ENCODE measurements at places on chromosomes 7 and 10.

DNA sequence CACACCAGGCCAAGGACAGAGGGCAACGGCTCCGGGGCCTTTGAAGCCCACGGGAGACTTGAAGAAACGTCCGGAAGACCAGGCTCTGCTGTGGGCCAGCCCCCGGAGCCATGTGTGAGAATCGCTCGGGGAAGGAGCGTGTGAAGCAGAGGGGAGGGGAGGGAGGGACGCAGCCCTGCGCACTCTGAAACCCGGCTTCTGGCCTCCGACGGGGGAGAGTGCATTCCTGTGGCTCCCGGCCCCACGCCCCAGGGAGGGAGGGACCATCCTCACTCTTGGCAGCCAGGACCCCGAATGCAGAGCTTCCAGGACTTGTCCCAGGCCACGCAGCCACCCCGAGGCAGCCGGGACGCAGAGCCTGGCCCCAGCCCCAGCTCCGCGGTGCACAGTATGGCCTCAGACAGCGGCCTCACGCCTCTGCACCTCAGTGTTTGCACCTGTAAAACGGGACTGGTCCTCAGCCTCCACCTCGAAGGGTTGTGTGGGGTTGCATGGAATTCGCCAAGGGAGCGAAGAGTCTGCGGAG is 67.4 kb downstream of the PDGFA start:
- DNase-seq: no peak

DNA sequence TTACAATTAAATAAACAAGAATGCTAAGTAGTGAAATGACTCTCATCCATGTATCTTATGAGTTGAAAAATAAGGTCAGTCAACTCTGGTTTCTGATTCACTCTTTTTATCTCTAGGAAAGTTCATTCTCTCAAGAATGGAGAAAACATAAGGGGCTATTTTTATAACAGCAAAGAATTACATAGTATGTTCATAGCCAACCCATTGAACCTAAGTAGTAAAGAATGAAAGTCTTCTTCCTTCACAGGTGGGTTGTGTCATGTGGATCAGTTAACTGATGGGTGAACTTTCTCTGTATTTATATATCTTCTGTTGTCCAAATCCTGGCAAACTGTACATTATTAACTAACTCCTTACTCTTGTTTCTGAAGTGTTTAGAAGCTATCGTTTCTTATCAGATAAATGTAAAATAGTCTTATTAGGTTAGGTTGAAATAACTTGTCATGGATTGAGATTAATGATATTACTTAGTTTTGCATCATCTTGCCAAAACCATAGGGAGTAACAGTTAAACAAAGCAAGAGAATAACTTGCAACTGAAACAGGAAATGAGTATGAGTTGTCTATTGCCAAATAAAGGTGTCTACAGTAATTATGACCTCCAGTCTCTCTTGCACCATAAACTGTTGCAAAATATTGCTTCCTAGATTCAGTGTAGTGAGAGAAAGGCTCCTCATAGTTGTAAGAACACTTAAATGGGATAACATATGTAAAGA is 86.8 kb downstream of the ANKRD7 start:
- DNase-seq: no peak

DNA sequence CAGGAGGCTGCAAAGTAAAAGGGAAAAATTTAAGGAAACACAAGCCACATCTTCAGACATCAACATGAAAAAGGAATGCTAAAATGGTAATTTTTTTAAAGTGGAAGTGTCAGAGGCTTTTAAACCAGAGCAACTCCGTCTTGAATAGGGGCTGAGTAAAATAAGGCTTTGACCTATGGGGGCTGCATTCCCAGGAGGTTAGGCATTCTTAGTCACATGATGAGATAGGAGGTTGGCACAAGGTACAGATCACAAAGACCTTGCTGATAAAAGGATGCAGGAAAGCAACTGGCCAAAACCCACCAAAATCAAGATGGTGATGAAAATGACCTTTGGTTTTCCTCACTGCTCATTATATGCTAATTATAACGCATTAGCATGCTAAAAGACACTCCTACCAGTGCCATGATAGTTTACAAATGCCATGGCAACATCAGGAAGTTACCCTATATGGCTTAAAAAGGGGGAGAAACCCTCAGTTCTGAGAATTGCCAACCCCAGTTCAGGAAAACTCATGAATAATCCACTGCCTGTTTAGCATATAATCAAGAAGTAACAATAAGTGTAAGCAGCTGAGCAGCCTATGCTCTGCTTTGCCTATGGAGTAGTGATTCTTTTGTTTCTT is 128.3 kb downstream of the SKAP2 start:
- DNase-seq: no peak

- DNase-seq: no peak
These were observed 186.2 kb downstream of the BICC1 start for GRCh38 chr10:58698777-58699356.

DNA sequence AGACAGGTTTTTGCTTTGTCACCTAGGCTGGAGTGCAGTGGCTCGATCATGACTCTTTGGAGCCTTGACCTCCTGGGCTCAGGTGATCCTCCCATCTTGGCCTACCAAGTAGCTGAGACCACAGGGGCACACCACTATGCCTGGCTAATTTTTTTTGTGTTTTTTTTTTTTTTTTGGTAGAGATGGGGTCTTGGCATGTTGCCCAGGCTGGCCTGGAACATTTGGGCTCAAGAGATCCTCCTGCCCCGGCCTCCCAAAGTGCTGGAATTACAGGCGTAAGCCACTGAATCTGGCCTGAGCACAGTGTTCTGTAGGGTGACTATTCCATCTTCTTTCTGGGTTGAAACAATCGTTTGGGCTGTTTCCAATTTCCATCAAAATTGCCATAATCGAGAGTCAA is 1.5 kb upstream of the MUC3A start:
- DNase-seq: no peak

DNA sequence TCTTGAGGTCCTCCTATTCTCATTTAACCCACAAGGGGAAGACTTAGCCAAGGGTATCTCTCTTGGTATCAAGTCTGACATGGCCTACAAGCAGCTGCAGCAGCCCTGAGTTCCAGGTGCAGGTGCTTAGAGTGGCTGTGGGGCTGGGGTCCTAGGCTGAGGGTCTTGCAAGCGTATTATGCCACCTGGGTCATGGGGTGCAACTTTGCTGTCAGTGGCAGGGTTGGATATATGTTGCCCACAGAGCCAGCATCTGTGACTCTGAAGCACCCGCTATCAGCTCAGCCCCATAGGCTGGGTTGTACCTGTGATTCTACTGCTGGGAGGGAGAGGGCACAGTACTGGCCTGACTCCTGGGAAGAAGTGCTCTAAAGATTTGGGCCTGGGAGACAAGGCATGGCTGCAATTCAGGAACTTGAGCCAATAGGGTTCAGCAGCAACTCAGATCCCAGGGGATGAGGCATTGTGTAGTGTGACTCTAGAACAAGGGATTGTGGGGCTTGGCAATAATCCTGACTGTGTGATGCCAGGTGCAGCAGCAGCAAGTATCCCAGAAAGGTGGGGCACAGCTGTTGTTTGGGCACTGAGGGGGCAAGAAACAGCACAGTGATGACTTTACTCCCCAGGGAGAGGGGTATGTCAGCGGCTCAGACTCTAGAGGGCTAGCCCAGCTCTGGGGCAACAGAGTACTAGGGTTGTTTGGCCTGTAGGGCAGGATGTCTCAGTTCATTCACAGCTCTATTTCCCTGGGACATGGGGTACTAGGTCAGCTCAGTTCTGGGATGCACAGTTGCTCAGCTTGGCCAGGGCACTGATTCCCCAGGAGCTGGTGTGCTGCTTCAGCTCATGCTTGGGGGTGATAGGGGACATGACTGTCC is 41.4 kb downstream of the NEURL1 start:
- DNase-seq: no peak

- DNase-seq: no peak
These were observed 30.4 kb downstream of the STEAP1B start for GRCh38 chr7:22469371-22470143.

- DNase-seq: no peak
These were observed 41.3 kb downstream of the WNT2 start for GRCh38 chr7:117281562-117281961.

DNA sequence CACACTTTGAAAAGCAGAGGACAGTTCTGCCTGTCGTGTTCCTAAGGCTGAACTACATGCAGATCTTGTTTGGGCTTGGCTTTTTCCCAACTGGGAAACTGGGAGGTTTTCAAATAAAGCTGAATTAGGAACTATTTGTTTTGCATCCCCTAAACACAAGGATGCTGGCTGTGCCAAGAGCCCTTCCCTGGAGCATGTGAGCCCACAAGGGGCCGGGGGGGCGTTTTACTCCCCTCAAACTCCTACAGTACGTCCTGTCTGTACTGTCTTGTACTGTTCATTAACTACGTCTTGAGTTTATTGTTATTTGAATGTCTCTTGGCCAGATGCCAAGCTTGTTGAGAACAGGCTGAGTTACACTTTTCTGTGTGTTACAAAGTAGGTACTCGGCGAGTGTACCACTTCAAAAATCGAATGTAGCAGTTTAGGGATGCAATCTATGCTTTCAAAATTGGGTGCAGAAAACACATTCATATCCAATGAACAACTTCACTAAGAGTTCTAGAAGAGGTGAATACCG is 94.9 kb downstream of the GFRA1 start:
- no peak for DNase-seq

DNA sequence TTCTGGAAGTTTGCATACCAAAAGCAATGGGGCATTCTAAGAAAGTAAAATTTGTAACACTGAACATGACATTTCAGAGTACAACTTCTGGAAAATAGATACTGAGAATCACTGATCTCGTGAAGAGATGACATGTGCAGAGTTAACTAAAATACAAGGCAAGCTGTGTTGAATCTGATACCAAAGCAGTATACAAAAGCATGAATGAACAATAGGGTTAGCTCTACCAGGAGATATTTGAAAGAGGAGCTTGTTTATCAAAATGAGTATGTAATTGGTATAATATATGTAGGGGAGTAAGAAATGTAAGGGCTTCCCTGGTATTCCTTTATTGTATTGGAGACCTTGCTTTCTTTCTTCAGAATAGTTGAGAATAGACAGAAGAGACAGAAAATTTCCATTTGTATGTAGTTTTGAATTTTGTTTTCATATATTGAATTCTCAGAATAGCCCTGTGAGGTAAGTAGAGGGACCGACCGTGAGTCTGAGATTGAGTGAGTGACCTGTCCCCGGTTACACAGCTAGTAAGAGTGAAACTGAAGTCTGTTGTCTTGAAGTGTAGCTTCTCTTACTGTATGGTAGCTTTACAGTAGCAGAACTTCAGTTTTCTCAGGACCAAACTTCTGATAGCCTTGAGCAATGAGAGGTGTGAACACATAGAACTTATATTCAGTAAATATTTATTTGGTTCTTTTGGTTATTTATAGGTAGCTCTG is 5.0 kb downstream of the HBP1 start:
- DNase-seq: no peak

GRCh38 chr10:110365356-110366143 is 60.8 kb upstream of the SMNDC1 start:
- DNase-seq: no peak

GRCh38 chr7:158406364-158406763 is 181.3 kb downstream of the PTPRN2 start:
- DNase-seq: no peak

DNA sequence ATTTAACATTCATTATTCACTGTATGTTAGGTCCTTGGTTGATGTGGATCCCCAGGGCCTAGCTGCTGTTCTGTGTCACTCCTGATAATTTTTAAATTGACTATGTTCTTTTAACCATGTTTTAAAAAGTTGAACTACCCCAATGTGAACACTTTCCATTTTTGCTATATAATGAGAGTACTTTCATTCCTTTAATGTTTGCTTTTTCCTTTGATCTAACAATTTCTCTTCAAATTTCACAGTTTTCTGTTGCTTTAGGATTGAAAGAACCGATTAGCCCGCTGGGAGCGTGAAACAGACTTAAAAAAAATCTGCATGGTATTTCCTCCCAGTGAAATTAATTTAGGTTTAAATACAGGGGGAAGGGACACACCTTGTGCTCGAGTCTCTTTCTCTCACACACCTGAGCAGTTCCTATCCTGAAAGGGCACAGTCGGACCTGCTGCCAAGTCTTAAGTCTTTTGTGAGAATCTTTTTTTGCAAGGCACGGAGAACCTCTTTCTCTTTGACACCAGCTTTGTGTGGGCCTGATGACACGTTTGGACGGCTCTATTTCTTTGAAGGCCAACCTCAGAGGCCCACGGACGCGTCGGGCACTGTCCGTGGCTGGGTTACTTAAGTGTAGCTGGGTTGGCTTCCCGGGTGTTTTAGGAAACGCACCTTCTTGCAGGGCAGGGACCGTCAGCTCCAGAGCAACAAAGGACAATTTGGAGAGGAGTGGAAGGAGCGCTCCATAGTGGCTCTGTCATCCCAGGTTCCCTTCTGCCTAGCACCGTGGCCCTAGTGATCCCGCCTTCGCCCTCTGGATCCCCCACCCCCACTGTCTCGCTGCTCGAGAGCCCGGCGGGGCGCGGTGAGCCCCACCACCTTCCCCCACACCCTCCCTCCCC is 1.0 kb upstream of the CHN2 start:
- DNase-seq: no peak

DNA sequence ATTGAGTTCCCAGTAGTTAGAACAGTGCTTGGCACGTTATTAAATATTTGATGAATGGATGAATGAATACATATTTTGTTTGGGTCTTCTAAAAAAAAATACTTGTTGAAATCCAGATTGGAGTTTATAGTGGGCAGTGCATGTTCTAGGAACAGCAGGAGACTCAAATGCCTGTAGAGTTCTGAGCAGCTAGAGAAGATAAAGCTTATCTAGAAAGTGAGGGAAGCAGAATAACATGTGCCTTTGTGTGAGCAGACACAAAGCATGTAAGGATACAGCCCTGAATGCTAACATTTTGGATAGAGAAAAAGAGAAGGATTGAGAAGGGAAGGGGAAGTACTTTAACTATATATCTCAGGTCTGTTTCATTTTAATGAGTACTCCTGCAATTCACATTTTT is 71.9 kb downstream of the SRI start:
- DNase-seq: no peak

DNA sequence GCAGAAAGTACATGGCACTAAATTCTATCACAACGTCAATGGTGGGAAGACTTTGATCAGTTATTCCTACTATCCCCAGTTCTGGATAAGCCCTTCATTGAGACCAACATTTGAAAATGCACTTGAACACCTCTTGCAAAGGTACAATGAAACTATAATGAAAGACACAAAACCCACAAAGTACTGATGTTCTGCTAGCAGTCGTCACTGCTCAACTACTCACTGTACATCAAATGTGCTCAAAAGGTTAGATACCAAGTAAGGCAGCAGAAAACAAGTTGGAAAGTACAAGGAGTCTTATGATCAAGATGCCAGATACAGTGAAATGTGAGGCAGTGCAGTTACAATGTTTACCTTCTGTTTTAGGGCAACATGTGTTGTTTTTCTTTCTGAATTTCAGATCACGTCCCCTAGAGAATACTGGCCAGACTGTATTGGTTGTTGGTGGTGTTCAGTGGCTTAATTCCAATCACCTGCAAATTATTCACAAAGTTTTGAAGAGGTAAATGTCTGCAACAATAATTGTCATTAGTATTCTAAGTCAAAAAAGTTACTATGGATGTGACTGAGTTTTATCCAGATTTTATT is 62.4 kb upstream of the WNT16 start:
- DNase-seq: no peak
